NCI-H146 (cell line): ENCODE measurements at places on chromosomes 7 and 10.

GRCh38 chr7:22543169-22543568 is 43.2 kb upstream of the STEAP1B start:
- no peak for DNase-seq

DNA sequence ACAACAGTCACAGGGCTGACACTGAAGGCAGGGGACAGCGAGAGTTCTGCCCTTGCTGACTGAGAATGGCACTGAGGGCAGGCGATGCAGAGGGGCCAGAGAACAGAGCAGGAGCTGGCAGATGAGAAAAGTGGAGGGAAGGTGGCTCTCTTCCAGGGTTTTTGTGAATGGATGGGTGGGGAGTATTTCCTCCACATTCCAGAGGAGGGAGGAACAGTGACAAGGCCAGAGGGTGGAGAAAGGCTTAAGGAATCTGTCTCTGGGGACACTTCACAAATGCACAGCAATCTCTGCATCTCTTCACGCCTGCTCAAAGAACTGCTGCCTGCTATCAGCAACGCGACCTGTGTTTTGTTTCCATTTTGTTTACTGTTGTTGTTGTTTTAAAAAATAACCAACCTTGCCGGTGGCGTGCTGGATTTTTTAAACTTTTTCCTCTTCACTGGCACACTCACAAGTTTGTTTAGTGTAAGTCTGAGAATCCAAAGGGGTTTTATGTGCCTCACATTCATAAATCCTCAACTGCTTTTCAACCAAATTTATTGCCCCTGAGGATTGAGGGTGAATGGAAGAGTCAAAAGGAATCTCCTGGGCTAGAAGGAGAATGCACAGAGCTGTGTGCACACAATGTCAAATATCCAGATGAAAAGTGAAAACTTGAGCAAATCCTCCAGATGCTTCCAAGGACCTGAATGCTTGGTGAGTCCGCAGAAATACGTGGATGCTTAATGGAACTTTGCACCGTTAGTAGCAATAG is 129.3 kb downstream of the GLI3 start:
- DNase-seq, result no peak

DNA sequence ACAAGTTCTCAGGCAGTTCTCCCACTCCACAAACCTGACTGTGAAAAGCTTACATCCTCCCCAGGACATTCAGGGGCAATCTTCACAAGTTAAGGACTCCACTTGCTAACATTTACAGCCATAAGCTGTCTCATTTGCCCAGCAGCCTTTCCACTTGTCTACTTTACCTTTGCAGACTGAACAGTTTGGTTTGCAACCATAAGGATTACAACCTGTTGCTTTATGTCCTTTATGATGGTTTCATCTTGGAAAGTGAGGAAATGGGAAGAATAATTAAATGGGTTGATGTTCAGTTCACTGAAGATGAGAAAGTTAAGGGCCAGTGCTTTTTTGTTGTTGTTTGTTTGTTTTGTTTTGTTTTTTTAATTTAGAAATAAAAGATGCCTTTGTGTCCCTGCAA is 92.4 kb downstream of the FAM204A start:
- no peak for DNase-seq

DNA sequence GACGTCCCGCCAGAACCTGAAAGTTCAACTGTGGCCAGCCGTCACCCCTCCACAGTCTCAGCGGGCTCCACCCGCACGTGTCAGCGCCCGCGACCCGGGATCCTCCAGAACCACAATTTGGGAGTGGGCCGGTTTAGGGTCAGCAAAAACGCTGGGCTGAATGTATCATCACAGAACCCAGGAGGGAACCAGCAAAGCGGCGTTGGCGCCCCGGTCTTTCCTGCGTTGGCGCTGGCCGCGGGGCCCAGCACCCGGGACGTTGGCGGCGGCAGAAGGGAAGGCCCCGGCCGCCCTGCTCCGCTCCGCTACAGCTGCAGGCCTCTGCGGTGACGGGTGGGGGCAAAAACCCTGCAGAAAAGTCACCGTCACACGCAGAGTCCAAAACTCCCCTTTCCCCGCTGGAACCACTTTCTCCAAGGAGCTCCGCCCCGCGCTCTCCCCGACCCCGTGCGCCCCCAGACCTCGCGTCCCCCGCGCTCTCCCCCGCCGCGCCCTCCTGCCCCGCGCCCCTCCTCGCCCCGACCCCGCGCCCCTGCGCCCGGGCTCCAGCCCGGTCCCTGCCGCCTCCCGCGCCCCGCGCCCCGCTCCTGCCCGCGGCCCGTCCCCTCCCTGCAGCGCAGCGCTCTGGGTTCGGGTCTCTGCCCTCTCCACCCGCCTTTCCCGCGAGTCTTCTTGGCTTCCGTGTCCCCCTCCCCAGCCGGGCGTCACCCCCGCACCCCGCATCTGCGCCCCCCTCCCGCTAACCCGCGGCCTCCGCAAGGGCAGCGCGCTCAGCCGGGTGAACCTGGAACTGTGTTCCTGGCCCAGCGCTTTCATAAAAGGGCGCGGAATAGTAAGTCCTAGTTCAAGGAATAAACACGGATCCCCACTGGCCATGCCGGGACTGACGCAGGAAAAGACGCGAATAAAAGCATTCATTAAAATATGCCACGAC is 24.0 kb upstream of the RNF32 start:
- DNase-seq, result no peak

DNA sequence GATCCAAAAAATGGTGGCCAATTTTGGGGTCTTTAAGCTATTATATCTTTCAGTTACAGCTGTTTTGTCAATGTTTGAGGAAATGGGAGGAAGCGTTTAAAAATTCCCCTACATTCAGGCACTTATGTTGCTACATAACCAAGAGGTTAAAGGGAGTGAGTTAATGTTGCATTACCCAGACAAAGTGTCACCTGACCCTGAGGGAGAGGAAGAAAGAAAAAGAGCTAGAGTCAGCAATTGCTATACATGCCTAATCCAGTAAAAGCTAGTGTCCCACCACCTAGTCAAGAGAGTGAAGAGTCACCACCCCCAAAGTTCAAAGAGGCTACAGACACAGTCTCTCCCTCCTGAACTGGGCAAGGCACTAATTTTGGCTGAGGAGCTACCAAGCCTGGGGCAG is 69.5 kb upstream of the ZNF92 start:
- DNase-seq, result no peak

- peak; percentile 26 for DNase-seq
Observed at GRCh38 chr10:80924063-80924952, 386.6 kb downstream of the SH2D4B start.

DNA sequence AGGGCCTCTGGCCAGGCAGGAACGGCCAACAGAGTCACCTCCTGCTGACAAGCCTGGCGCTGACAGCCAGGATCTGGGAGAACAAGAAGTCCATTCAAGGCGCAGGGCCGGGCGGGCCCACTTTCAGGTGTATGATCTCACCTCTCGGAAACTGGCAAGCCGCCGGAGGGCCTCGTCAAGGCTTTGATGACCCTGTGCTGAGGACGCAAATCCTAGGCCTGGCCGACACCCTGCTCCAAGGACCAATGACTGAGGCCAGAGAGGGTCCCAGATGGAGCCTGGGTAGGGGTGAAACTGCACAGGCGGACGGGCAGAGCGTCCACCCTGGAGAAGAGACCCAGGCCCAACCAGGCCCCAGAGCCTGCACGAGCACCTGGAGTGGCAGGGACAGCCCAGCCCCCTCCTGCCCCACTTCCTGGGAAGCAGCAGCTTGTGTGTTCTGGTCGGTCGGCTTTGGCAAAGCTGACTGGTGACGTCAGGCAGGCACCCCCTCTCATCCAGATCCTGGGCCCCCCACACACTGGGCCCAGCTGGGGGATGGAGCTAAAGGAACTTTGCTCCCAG is 30.6 kb downstream of the MYL10 start:
- DNase-seq, result no peak

GRCh38 chr10:100537475-100537874 is 1.7 kb downstream of the HIF1AN start:
- no peak for DNase-seq

GRCh38 chr7:102152672-102153598 is 133.7 kb upstream of the SH2B2 start:
- no peak for DNase-seq

- DNase-seq, result no peak
Observed at GRCh38 chr7:100156331-100157068, 2.0 kb downstream of the TRAPPC14 start.

DNA sequence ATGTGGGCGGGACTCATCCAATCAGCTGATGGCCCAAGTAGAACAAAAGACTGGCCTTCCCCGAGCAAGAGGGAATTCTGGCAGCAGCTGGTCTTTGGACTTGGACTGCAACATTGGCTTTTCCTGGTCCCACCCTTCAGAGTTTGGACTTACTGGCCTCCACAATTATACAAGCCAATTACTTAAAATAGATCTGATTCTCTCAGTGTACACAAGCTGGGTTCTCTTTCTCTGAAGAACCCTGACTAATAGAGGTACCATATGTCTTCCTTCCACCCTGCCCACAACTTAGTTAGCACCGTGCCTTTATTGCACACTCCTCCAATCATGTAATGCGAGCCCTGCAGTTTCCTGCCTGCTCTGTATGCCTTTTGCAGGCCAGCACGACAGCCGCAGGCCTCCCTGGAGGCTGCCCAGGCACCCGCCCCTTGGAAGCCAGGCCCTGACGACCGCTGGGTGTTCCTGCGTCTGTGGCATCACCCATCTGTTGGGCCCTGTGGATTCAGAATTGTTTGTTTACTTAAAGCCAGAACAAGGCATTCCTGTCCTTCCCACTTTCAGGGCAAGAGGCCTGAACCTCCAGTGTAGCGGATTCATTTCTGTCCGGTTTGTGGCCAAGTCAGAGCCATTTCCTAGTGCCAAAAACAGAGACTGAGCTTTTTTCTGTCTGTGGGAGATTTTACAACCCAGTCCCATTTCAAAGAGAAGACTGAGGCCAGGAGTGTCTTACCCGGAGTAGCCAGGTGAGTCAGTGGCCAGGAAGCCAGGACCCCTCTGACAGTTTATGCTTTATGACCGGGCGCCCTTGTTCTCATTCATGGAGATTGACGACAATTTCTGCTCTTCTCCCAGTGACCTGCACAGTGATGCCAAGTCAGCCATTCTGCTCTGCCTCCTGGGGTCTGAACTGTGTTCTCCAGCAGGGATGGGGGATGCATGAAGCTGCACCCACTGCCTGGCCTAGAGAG is 968 bp upstream of the INMT start:
- no peak for DNase-seq

GRCh38 chr10:75000748-75001321 is 110.6 kb upstream of the SAMD8 start:
- DNase-seq, result no peak

- peak; percentile 70 for DNase-seq
Observed at GRCh38 chr10:5515948-5516761, 8.6 kb upstream of the CALML3 start.

DNA sequence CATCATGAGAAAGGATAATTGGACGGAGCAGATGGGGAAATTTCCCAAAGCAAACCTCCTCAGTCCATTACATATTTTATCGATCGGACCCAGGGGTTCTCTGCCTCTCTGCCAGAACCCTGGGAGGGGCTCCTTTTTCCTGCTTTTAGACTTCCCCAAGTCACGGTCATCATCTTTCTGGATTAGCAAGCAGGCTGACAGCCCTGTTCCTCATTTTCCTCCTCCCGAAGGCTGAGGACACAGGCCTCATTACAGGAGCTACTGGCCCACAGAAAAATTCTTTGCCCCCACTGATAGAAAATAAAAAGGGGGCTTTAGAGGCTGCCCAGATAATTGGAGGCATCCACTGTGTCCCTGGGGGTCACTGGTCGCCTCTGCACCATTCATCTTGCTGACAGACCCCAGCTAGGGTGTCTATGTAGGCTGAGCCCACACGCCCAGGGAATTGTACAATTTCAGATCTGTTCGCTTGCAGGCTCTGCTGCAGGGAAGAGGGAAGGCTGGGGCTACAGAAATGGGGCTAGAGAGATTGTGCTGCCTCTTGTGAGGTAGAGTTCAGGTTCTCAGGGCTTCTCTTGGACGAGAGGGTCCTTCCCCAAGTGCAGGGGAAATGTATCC is 125.7 kb upstream of the SDK1 start:
- peak; percentile 13 for DNase-seq

DNA sequence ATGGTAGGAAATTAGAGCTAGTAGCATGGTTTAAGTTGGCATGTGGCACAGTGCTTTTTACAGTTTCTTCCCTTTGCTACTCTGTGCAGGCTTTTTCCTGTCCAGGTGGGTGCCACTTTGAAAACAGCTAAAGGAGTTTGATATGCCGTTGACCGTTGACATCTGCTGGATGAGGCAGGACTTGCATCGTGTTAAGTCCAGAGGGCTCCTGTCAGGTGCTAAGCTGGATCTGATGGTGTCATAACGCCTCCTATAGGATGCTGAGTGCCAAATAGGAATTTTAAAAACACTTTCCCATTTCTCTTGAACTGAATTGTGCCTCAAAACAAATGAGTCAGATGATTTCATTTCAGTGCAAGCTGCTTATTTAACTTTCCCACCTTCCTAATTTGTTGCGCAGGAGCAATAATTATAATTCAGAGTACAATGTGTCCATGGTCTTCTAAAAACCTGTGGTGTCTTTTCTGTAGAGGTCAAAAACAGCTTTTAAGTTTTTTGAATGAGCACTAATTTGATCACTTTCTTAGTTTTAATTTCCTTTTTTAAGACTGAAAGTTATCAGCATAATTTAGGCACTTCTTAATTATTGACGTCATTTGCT is 178.3 kb downstream of the CDCA7L start:
- DNase-seq, result peak; percentile 93

- DNase-seq, result no peak
Observed at GRCh38 chr7:29167721-29168120, 21.4 kb upstream of the CPVL start.

GRCh38 chr7:30084212-30084611 is 50.6 kb upstream of the MTURN start:
- DNase-seq, result no peak

DNA sequence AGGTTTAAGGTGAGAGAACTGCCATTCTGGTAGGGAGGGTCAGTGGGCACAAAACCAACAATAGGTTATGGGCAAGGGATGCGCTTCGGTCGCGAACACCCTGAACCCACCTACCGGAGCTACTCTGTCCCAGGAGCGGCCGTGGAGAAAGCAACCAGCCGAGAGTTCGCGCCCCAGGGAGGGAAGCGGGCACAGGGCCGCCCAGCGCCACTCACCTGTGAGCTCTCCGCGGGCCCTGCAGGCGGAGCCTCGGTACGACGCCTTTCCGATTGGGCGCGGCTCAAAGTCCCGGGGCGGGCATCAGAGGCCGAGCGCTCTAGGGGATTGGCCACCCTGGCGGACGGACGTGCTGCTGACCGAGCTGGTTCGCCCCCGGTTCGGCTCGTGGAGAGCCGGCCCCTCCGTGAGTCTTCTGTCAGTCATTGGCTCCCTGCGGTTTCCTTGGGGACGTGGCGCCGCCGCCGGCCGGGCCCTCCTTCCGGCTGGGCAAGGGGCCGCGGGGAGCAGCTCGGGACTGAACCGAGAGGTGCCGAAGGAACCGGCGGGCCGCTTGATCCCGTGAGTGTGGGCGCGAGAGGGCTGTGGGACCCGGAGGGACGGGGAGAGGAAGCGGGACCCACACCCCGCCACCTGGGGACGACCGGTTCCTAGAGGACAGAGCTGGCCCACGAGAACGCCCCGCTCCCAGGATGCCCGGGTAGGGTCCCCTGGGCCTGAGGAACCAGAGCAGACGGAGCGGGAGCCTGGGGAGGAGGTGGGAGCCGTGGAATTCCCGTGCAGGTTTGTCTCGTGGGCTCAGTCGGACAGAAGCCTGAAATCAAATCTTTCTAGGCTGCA is at the start of gene ENTPD7:
Gene ENTPD7, plus strand, starts transcription at position 479 of the 837 bp plus-strand sequence. CDS start 448 bp downstream, outside the sequence.
- DNase-seq, result peak; percentile 97
